ENCODE measurements at places on chromosomes 1 and 21.

- no peak for DNase-seq
Observed at GRCh38 chr21:46172863-46173528, 11.3 kb downstream of the SPATC1L start.

DNA sequence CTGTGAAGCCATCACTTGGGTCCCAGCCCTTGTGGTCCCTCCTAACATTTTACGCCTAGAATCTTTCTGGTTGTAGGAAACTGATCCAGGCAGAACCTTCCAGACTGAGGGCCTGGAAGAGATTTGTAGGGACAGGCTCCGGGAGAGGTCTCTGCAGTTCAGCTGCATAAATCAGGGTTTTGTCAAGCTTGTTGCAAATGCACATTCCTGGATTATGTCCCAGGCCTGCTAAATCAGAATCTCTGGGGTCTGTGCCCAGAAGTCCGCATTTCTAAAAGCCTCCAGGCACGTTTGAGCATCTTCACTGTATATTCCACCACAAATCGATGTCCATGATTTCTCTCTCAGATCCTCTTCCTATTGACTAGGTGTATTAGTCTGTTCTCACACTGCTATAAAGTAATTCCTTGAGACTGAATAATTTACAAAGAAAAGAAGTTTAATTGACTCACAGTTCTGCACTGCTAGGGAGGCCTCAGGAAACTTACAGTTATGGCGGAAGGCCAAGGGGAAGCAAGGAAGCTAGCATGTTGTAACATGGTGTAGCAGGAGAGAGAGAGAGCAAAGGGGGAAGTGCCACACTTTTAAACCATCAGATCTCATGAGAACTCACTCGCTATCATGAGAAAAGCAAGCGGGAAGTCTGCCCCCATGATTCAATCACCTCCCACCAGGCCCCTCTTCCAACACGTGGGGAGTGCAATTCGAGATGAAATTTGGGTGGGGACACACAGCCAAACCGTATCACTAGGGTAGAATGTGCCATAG is 1.2 kb upstream of the FHAD1 start:
- no peak for DNase-seq

- no peak for DNase-seq
Observed at GRCh38 chr1:192378276-192378675, 61.5 kb downstream of the RGS21 start.

DNA sequence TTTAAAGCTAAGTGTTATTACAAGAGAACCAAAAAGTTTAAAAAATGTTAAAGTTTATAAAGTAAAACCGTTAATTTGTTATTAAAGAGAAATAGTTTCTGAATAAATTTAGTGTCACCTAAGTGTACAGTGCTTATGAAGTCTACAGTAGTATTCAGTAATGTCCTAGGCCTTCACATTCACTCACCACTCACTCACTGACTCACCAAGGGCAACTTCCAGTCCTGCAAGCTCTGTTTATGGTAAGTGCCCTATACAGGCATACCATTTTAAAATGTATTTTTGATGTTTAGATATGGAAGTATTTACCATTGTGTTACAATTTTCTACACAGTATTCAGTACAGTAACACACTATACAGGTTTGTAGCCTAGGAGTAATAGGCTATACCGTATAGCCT is 60.1 kb upstream of the GCLM start:
- no peak for DNase-seq

DNA sequence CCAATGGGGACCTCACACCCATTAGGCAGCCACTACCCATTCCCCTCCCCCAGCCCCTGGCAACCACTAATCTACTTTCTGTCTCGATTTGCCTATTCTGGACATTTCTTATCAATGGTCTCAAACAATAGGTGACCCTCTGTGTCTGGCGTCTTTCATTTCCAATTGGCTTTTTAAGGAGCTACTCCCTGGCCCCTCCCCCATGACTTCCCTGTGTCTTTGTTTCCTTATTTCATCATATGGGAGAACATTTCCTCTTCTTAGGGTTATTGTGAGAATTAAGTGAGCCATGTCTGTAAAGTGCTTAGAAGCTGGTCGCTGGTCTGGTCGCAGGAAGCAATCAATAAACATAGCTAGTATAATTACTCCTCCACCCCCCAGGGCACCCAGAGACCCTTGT is 80.9 kb downstream of the SPSB1 start:
- no peak for DNase-seq

DNA sequence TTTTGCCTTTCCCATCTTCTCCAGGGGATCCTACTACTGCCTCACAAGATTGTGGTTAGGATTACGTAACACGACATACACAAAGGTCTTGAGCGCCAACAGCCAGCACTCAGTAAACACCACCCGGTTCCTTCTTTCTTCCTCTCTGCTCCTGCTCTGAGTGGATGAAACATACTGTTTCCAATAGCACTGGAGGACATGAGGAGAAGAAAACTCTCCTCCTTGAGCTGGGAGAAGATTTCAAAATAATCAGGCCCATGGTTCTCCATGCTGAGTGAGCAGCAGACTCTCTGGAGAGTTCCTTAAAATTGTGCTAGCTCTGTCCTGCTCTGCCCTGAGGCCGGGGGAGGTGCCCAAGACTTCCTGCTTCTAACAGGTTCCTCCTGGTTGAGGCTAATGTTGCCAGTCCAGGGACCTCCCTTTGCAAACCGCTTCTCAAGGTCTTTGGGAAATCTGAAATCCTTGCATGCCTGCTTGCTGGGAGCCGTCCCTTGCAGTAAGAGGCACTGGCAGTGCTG is 29.4 kb upstream of the MX1 start:
- no peak for DNase-seq

- peak; percentile 64 for DNase-seq
Observed at GRCh38 chr1:58748666-58749065, 35.2 kb downstream of the JUN start.

- no peak for DNase-seq
Observed at GRCh38 chr1:7235871-7236517, 450.7 kb downstream of the CAMTA1 start.

DNA sequence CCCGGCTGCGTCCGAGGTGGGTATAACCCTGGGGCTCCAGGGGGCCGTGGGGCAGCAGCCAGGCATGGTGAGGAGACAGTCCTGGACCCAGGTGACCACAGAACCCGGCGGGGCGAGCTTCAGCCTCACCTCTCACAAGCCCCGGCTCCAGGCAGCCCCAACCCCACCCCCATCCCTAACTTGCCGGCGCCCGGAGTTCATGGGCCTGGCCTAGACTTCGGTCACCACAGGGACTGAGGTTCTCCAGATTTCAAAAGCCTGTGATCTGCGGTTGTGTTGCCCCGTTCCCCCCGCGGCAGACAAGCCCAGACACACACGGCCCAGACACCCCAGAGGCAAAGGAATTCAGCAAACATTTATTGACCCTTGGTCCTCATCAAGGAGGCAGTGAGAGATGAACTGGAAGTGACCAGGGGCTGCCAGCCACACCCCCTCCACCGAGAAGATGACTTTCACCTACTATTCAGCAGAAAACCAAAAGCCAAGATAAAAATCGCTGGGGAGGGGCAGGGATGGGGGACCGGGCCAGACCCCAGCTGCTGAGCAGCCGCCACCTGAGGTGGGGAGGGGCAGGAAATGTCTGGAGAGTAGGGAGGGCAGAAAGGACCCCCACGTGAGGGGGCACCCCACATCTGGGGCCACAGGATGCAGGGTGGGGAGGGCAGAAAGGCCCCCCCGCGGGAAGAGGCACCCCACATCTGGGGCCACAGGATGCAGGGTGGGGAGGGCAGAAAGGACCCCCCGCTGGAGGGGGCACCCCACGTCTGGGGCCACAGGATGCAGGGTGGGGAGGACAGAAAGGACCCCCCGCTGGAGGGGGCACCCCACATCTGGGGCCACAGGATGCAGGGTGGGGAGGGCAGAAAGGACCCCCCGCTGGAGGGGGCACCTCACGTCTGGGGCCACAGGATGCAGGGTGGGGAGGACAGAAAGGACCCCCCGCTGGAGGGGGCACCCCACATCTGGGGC is 3.9 kb downstream of the HES4 start:
- no peak for DNase-seq

- no peak for DNase-seq
Observed at GRCh38 chr1:46425726-46426125, 31.6 kb downstream of the FAAH start.

GRCh38 chr1:32239790-32240139 is 7.3 kb upstream of the FAM167B start:
- DNase-seq: no peak

DNA sequence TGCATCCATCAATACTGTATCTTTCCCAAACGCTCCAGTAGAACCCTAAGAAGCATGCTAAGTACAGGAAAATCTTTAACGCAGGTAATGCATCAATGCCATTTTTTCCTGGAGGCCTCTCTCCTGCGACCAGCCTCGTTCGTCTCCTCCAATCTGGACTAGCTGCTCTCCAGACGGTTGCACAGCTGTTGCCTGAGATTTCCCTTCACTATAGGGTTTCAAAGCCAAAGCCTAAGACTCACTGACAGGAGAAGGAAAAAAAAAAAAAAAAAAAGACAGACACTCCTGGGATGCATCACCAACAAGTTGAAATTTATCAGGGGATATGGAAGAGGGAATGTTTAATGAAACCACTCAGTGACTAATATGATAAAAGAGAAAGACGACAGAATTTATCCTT is 93.0 kb downstream of the APP start:
- no peak for DNase-seq

- DNase-seq: no peak
Observed at GRCh38 chr1:171140401-171140800, 44.7 kb upstream of the FMO2 start.

- DNase-seq: no peak
Observed at GRCh38 chr1:107056426-107057196, at the start of gene PRMT6. TSS of gene PRMT6 (plus strand) at chr1:107056674. CDS start at chr1:107056716, 42 bp downstream.

GRCh38 chr1:170377896-170378634 is 153.9 kb upstream of the GORAB start:
- DNase-seq: no peak

DNA sequence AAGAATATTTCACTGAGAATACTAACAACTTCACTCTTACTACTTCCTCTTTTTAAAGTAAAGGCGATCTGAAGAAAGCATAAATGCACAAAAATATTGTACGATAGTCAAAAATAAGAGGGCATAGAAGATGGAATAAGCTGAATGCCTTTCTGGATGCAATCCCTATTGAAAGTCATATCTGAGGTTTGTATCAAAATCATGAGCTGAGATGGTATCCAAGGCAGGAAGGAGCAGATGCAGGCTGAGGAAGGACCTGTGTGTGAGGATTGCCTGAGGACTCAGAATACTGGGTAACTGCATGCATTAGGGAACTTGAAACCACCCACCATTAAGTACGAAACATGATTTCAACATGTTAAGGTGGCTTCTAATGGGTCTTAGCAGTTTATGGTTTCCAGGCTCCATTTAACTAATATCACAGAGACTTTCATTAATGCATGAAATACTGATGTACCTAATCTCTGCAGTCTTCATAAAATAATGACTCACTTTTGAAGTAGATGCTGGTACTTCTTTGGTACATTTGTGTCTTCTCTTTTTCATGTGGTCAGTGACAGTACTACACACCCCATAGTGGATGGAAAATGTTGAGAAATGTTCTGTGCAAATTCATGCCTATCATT is 29.6 kb upstream of the RGS1 start:
- DNase-seq: no peak

DNA sequence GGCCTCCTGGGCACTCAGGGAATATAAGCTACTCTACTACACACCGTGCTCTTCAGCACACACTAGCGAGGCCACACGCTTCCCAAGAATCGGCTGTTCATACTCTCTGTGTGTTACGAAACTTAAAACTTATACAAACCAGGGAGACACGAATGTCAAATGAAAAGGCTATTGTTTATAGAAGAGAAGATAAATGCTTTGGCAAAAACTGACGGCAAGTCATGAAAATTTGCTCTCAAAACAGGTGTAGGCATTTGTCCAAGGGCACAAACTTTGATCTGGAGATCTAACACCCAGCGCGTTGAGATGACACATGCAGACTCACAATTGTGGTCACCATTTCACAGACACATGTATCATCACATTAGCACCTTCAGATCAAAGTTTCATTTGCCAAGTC is 46.1 kb downstream of the USP48 start:
- DNase-seq: no peak

GRCh38 chr1:112337028-112337531 is 58.9 kb upstream of the CTTNBP2NL start:
- DNase-seq: no peak

GRCh38 chr1:229385853-229386456 is 43.1 kb upstream of the CCSAP start:
- DNase-seq: no peak

DNA sequence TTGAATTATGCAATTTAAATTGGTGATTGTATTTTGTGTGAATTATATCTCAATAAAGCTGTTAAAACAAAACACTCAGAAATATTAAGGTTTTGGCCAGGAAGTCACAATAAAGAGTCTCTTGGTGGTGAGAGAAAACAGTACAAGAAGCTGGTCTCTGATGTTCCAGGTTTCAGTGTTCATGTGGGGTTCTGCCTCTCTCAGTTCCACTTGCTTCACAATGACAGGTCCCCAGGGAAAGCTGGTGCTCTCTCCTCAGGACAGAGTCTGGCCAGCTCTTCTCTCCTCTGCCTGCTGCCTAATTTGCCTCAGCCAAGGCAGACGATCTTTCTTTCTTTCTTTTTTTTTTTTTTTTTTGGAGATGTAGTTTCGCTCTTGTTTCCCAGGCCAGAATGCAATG is 342.9 kb upstream of the PLXNA2 start:
- DNase-seq: no peak

DNA sequence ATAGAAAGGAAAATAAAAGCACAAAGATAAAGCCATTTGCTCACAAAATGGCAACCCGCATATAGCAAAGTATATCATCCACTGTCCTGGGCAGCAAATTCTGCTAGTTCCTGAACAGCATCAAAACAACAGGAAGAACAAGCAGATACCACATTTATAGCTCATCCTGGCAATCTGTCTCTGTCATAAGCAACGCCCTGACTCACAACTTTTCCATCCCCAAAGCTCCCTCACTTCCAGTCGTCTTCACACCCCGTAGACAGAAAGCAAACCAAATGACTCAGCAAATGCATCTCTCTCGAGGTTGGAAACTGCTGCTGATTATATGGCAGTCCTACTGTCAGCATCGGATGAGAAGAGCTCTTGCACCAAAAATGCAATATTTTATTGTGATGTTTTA is 65.8 kb downstream of the AK5 start:
- no peak for DNase-seq

DNA sequence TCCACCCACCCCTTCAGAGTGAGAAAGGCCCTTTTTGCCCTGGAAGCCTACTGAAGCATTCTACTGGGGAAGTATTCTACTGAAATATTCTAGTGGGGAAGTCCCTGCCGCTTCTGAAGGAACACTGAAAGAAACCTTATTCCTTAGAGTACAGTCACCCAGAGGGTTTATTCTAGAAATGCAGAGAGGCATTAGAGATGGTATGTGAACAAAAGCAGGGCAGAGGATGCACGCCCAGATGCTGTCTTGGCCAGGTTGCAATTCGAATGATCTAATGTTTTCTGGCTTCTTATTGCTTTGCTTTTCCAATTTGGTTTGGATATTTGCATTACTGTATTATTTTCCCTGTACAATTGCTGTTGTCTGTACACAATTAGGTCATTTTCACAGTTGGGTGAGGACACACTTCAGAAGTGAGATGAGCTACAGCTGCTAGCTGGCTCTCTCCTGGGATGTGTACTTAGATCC is 37.1 kb downstream of the CCN1 start:
- no peak for DNase-seq

GRCh38 chr1:224632381-224632871 is 16.3 kb downstream of the CNIH3 start:
- DNase-seq: no peak
